NCI-H2227 treated with DMSO at 0.1 percent for 48 hours (cell line): ENCODE measurements at places on chromosomes 12 and 14.
A peak's percentile ranks its signal among the peaks of the same experiment; 100 is the strongest.

GRCh38 chr12:114319422-114319821 is 86.5 kb downstream of the TBX5 start:
- no peak for DNase-seq

GRCh38 chr12:113048716-113049127 is 7.8 kb upstream of the DTX1 start:
- peak; percentile 66 for DNase-seq

DNA sequence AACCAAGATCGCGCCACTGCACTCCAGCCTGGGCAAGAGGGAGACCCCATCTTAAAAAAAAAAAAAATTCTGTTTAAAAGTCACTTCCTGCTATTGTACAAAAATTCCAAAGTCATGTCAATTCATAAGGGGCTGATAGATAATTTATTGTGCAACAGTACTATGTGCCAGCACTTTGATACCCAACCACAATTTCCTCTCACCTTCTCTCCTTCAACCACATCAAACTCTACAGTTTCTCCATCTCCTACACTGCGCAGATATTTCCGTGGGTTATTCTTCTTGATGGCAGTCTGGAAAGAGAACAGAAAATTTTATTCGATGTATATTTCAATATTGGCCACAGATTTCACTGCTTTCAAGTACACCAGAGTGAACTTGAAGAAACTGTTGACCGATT is 7.6 kb downstream of the YBX3 start:
- DNase-seq: no peak

DNA sequence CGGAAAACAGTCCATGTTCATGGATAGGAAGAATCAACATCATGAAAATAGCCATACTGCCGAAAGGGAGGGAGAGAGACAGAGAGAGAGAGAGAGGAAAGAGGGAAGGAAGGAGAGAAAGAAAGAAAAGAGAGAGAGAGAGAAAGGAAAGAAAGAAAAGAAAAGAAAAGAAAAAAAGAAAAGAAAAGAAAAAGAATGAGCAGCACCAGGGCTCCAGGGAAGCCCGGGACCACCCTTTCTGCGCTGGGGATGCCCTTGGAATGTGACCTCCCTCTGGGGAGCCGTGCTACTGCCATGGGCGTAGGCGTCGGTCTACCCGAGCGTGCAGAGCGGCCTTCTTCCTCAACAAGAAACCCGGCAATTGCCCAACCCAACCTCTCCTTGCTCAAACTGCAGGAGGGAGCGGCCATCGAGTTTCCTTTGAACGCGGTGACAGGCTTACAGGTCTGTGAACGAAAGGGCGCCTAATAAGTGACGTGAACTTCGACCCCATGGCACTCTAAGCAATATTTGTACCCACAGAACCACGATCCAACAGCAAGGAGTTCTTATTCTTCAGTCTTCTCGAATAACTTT is 16.9 kb downstream of the OR6S1 start:
- DNase-seq: peak; percentile 22

DNA sequence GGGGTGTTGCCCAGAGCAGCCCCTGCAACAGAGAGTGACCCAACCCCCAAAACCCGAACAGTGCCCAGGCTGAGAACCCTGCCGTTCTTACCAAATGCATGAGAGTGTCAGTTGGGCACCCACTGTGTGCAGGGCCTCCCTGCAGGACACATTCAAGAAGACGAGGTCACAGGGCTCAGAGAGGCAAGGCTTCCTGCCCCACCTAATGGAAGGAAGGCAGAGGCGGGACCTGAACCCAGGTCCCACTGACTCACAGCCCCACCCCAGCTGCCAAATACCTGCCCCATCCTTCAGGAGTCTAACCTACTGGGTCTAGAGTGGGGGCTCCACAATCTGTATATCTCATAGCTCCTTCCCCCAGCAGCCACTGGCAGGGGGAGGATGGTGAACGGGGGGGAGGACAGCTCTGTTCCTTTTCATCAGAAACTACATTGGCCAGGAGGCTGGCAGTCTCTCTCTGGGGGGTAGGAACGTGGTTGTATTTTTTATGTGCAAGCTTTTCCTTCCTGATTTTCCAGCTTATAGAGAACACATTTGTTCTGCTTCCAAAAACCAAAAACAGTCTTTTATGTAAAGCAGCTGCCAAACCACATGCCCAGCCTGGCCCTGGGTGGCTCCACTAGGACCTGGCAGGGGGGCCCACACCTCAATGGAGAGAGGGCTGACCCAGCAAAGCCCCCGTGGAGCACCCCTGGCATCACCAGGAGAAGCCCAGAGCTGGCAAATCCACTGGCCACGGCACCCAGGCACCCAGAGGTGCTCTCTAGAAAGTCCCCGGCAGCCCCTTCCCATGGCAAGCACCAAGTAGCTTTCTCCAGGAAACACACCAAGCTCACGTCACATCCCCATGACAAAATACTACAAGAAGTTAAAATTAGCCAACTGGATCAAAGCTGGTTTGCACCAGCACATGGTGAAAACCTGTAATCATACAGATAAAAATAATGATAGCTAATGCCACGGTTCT is 17.0 kb downstream of the NCOR2 start:
- peak; percentile 73 for DNase-seq

GRCh38 chr12:105570944-105571343 is 240.5 kb downstream of the C12orf75 start:
- DNase-seq: no peak

- no peak for DNase-seq
These were observed 26.2 kb upstream of the DYNC1H1 start for GRCh38 chr14:101937926-101938767.

DNA sequence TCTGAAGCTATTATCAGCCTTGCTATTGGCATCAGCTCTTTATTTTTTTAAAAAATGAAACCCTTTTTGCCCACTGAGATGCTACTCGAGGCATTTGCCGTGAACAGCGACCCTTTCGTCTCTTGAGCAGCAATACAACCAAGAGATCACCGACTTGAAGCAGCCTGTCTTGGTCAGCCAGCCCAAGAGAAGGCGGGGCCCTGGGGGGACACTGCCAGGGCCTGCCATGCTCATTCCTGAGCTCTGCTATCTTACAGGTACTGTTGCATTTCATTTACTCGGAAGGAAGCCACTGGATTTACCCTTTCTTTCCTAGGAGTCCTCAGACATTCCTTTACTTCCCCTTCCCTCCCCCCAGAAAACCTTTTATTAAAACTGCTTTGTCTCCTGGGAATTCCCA is 16.7 kb downstream of the PIWIL1 start:
- no peak for DNase-seq

- no peak for DNase-seq
These were observed 270.1 kb downstream of the ADGRD1 start for GRCh38 chr12:131223791-131224225.

DNA sequence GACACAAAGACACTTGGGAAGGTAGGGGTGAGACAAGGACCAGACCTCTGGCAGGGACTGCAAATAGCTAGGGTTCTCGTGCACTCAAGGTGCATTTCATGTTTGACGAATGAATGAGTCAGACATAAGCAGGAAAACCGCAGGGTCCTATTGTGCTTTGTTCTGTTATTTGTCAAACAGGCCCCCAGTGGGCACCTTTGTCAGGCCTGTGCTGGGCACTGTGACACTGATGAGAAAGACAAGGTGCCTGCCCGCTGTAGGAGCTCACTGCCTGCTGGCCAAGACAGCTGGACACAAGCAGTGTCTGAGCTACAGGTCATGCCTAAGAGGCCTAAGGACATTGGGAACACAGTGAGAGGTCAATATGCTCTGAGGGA is 2.3 kb downstream of the OTUB2 start:
- no peak for DNase-seq

- DNase-seq: no peak
These were observed 16.1 kb downstream of the UBC start for GRCh38 chr12:124898200-124898922.

DNA sequence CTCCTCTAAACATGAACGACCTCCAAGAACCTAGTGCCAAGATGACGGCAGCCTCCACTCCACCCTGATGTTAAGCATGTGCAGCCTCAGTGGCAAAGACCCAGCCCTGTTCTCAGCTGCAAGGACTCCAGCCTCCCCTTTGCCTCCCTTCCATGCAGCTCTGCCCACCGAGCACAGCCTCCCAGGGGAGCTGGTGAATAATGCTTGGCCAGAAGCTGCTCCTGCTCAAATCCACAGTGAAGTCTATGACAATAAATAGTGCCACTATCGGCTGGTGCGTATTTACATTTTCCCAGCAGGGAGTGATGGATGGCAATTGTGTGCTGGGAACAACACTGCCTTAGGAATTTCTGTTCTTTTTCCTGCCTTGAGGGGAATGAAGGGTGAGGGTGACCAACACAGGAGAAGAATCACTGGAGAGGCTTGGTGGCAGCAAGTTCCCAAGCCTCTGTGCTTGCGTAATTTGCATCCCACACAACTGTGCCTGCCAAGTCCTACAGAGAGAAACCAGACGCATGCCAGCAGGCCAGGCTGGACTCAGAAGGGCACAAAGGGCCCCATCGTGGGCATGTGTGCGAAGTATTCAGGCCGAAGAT is 29.9 kb upstream of the TC2N start:
- DNase-seq: no peak

GRCh38 chr14:92198804-92199203 is 77.0 kb downstream of the CPSF2 start:
- DNase-seq: no peak

DNA sequence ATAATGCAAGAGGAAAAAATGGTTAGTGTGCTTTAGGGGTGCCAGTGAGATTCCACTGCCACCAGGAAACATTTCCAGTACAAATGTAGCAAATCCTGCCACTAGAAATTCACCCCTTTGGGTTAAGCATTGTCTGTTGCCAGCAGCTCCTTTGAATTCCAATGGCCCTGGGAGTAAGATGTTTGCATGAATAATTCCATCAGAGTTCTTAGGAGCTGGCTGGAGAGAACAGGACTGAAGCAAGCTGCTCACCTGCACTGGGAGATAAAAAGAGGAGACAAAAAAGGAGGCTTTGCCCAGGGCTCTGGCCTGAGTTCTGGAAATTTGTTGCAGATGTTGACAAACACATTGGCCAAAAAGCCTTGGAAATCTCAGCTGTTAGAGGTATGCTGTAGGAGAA is 57.6 kb downstream of the HSPB8 start:
- no peak for DNase-seq

DNA sequence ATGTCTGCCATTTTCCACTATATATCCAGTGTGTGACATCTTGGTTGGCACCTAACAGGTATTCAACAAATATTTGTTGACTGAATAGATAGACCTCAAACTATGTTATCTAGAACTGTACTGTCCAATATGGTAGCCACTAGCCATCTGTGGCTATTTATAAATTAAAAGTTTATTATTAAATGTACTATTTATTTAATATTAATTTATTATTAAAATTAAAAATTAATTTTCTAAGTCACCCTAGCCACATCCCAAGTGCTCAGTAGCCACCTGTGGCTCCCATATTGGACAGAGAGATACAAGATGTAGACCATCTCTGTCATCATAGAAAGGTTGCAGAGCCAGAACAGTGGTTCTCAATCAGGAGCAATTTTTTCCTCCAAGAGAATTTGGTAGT is 69.3 kb downstream of the SRRM4 start:
- no peak for DNase-seq

GRCh38 chr12:2475984-2476383 is 318.8 kb upstream of the FKBP4 start:
- DNase-seq: no peak

DNA sequence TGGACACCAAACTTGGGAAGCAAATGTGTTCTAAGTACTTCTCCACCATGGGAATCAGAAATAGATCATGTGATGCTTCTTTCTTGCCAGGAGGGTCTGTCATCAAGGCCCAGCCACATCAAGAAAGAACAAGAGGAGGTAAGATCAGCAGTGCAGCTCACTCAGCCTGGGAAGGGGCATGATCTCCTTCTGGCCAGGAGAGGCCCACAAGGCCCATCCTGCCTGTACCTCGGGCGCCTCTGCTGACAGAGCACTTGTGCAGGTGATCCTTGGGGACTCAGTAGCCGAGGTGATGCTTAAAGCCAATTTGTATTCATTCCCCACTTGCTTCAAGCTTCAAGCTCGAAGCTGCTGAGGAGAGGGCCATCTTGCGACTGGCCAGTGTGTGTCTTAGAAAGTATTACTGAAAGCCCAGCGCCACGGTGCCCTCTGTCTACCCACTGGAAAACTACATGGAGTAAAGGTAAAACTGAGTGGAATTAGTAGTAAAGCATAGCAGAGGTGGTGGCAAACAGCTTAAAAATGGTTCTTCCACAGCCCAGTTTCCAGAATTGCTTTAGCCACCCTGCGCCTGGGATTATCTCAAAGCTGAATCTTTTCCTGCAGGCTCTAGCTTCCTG is 26.2 kb downstream of the RTRAF start:
- no peak for DNase-seq

DNA sequence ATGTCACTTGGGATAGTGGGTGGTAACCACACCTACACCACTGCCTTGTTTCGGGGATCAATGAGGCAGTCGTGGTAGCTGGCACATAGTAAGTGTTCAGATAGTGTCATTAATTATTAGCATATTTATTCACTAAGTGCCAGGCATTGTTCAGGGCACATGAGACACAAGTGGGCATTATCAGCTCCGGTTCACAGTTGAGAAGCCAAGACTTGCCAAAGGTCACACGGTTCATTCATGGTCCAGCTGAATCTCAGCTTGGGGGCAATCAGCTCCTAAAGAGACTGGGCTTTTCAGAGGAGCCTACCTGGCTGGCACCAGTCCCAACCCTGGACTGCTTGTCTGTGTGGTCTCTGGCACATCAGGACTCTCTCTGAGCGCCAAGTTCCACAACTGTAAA is 121.3 kb downstream of the PTPN11 start:
- no peak for DNase-seq

- no peak for DNase-seq
These were observed 185.1 kb downstream of the AKAP6 start for GRCh38 chr14:32514236-32514635.

DNA sequence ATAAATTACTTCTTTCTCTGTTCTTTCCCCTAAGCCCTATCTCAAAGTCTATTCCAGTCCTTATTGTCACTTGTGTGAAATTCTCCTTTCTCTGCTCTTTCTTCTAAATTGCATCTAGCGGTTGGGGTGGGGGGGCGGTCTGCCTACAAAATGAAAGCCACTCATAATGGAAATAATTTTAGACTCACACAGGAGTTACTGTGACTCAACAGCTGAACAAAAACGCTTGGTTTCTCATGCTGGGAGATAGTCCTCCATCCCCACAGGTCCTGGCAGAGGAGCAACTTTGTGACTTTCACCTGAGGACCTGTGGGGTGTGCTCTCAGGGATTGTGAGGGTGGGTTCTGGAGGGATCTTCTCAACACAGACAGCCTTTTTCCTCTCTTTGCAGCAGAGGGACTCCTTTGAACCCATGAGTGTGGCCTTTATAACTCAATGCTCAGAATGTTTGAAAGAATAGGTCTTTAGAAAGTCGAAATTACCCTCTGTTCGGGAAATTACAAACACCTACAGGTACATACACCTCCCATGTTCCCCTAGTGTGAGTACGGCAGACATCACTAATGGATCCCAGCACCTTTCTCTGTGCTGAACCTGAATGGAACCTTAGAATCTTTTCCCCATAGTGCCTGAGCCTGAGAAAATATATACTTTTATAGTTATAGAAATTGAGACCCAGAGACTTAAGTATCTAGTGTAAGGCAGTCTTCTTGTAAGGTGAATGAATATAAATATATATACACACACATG is 109.7 kb downstream of the CHST11 start:
- DNase-seq: no peak

GRCh38 chr12:130576371-130576816 is 139.7 kb downstream of the RIMBP2 start:
- no peak for DNase-seq
